ENCODE measurements at places on chromosomes 11 and 22. TPM values are rescaled to one million over a fixed set of nuclear protein-coding genes. Genes with fewer than 3 reads are reported as not detected.

Gene C11orf21
- 1.6 TPM for total RNA-seq

Gene OR8G5
- total RNA-seq = 0.52 TPM

Gene PRG2
- 1.0 TPM for total RNA-seq

Gene RIBC2
- 0.52 TPM for total RNA-seq

Gene TTC36
- total RNA-seq = 1.0 TPM

Gene KCNQ1
- total RNA-seq = 2.6 TPM

Gene POLD4
- 14.6 TPM for total RNA-seq
